NCI-H2081 treated with DMSO at 0.1 percent for 48 hours (cell line): ENCODE measurements at places on chromosomes 2 and 18.
A peak's percentile ranks its signal among the peaks of the same experiment; 100 is the strongest.

DNA sequence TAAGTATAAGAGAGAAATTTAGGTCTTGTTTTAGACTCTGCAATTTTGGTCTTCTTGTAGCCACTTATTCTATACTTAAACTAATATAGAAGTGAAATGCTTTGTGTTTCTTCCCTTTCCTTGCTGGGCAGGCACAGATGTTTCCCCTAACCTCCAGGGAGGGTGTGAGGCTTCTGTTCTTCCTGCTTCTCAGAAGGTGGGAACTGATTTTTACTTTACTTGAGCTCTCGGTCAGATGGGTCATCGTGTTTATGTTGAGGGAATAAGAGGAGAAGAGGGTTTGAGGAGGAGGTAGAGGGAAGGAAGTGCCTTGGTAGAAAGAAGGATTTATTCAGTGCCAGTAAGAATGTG is 92.5 kb upstream of the CXCR4 start:
- no peak for DNase-seq

DNA sequence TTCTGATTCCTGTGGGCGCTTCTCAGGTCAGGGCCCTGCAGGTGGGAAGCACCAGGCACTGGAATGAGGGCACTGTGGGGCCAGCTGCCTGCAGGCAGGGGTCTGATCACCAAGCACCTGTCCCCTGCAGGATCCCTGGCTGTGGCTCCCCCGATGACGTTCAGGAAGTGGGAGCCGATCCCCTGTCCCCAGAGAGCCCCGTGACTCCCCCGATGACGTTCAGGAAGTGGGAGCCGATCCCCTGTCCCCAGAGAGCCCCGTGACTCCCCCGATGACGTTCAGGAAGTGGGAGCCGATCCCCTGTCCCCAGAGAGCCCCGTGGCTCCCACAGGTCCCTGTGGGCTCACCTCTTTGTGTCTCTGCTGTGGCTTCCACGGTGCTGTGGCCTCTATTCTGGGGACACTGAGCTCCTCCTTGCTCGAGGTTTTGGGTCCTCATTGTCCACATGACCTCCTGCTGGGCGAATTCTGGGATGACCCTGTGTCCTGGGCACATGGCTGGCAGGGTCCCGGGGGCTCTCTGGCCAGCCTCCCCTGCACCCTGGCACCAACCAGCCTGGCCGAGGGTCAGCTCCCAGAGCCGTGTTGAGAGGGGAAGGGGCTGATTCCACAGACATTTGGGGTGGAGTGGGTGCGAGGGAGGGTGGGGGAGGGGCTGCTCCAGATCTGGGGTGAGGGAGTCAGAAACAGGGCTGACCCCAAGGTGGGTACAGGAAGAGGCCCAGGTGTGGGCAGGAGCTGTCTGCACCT is 4.8 kb downstream of the NEU4 start:
- DNase-seq, result no peak

- no peak for DNase-seq
These were observed 78.4 kb upstream of the EFEMP1 start for GRCh38 chr2:56001947-56002346.

- DNase-seq, result no peak
These were observed 70.1 kb downstream of the EPAS1 start for GRCh38 chr2:46367286-46367685.

DNA sequence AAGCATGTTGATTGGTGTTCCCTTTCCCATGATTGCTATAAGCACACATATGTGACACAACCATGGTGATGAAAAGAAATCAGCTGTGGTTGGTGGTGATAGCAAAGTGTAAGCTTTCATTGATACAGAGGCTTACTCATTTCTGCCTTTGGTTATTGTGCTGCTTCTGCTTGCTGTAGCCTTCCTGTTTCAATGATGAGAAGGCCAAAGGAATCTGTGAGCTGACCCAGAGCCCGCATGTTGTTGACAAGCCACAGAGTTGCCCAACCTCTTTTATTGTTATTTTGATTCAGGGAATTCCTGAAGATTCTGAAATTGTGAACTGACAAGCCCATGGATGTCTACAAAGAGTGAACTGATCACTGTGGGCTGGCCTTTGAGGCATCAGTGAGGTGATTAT is 164.4 kb downstream of the TMEFF2 start:
- no peak for DNase-seq

- no peak for DNase-seq
These were observed 17.1 kb downstream of the SLC8A1 start for GRCh38 chr2:40434731-40435271.

- no peak for DNase-seq
These were observed 26.6 kb downstream of the MBD2 start for GRCh38 chr18:54197747-54198411.

- DNase-seq, result no peak
These were observed 104.2 kb upstream of the ODC1 start for GRCh38 chr2:10552220-10552870.

GRCh38 chr18:6482198-6482977 is 67.7 kb upstream of the L3MBTL4 start:
- DNase-seq, result no peak

- no peak for DNase-seq
These were observed 9.0 kb downstream of the MAB21L4 start for GRCh38 chr2:240886678-240887609.

DNA sequence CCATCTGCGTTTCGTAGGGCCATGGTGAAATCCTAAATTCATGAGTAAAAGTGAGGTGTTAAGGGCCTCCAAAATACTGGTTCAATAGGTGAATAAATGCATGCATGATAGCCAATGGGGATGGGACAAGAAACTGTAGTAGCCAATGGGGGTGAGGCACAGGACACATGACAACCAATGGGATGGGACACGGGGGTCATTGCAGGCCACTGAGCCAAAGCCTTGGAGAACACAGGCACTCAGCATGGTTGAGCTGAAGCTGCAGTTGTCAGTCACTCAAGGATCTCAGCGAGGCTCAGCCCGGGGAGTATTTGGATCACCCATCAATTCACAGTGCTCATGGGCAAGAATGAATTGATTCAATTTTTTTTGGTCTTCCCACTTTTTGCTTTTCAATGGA is 156.5 kb downstream of the ACTR3 start:
- DNase-seq, result no peak

DNA sequence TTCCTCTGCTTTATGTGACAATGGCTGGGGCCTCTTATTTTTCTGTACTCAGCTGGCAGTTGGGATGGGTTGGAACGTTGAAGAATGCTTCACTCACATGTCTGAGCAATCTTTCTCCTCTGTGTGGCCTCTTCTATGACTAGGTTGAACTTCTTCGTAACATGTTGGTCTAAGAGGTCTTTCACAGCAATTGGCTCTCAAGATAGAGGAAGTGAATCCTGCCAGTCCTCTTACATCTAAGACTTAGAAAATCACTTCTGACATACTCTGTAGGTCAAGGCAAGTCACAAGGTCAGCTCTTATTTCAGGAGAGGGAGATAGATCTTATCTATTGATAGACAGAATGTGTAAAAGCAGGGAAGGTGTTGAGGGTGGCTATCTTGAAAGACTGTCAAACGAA is 174.1 kb downstream of the NYAP2 start:
- DNase-seq, result no peak

GRCh38 chr2:121502781-121503180 is 27.9 kb upstream of the RNU4ATAC start:
- no peak for DNase-seq

- no peak for DNase-seq
These were observed 36.6 kb upstream of the DSC1 start for GRCh38 chr18:31199190-31199769.

DNA sequence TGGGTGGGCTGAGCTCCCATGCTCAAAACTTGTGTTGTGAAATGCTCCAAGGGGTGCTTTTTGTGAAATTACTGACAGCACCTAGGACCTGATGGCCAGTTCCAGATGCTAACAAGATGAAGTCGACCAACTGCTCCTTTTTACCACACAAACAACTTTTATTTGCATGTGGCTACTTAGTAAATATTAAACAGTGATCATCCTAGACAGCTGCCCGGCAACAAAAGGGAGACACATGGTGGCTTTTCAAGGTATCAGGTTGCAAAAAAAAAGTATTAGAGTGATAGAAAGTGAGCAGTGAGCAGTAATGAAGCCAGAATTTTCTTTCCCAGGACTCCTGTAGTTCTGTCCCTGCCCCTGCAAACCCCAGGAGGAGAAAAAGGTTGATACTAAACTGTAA is 118.5 kb downstream of the RPIA start:
- no peak for DNase-seq

- DNase-seq, result no peak
These were observed 3.7 kb downstream of the HDAC4 start for GRCh38 chr2:239396881-239397681.

DNA sequence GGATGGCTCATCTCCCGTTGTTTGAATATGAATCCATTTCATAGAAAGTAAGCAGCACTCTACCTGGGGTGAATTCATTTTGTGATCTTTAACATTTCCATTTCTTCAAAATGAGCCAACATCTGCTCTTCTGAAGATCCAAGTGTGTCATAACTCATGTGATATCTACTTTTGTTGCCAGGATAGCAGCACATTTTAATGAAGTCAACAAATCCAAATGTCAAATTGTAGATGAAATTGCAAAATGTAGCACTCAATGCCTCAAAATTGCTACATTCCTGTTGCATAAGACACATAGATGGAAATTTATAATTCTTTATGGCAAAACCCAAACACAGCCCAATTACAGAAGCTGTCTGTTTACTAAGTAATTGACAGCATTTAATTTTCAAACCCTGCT is 360.7 kb downstream of the TMX3 start:
- DNase-seq, result no peak

GRCh38 chr18:23207994-23208393 is 72.7 kb downstream of the CABLES1 start:
- no peak for DNase-seq

GRCh38 chr2:8190279-8190678 is 491.6 kb upstream of the ID2 start:
- DNase-seq, result no peak

GRCh38 chr2:59882822-59883221 is 670.6 kb downstream of the BCL11A start:
- no peak for DNase-seq

GRCh38 chr2:105680357-105680756 is 64.4 kb upstream of the NCK2 start:
- DNase-seq, result no peak

GRCh38 chr2:25309402-25309801 is 32.3 kb downstream of the DNMT3A start:
- peak; percentile 31 for DNase-seq

DNA sequence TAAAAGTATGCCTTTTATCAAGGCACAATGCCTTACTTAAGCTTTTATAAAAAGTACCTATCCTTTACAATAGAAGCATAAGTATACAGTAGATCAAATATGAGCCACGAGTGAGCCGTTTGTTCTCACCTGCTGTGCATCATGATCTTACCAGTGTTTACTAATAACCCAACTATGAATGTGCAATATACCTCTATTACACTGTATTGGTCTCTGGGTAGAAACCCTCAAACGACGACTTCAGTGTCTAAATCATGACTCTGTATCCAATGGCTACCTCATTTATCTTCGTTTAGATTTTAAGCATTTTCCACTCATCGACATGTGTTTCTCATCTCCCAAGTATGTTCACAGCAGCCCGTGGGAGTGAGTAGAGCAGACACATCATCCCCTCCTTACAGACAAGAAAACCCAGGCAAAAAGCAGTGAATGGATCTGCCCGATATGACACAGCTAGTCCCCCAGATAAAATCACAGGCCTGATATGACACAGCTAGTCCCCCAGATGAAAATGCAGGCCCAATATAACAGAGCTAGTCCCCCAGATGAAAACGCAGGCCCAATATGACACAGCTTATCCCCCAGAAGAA is 279.8 kb downstream of the TNS1 start:
- DNase-seq, result no peak

GRCh38 chr2:165989851-165990250 is 36.3 kb upstream of the TTC21B start:
- no peak for DNase-seq

DNA sequence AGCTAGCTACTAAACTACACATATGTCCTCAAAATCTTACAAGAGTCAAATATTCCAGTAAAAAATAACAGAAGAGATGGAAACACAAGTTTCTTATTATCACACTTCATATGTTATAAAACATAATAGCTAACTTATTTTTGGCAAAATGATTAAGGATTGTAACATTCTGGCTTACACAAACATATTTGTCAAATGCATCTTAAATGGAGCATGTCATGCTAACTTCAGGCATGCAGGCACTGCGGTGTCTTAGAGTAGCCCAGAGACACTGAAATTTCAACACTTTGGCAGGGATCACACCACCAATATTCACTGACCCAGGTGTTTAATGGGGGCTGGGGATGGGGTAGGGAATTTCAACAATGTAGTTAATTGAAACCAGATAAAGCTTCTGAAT is 51.6 kb downstream of the LDAH start:
- DNase-seq, result no peak

DNA sequence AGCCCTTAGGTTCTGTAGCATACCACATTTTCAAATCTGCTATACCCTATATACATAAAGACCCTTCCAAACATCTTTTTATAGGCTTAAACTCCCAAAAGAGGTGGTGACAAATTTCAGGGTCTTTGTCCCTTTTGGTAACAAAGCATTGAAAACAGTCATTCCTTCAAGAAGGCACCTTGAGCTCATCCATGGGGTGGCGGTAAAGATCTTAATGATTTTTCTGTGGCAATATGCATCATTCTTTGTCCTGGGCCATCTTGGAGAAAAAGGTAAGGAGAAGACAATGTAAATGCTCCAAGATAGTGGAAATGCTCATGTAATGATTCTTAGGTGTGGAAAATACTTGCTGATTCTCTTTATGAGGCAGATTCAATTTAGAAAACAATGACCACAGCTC is 890.5 kb downstream of the CNTNAP5 start:
- DNase-seq, result no peak

GRCh38 chr18:59376351-59376935 is 17.4 kb upstream of the LMAN1 start:
- DNase-seq, result no peak

DNA sequence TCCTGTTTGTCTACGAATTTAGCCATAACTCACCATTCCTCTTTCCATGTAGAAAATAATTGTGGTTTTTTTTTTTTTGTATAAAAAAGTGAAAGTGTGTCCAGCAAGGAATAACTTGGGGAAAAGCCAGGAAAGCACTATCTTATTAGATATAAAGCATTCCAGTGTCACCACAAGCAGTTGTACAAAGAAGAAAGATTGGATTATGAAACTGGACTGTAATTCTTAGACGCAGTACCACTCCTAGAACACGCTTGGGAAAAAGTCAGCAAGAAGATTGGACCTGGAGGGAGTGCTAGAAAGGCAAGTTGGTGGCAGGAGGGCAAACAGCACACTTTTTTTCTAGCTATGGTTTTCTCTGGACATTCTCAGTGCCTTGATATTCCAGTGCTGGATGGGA is 186.7 kb downstream of the PARD3B start:
- DNase-seq, result no peak

DNA sequence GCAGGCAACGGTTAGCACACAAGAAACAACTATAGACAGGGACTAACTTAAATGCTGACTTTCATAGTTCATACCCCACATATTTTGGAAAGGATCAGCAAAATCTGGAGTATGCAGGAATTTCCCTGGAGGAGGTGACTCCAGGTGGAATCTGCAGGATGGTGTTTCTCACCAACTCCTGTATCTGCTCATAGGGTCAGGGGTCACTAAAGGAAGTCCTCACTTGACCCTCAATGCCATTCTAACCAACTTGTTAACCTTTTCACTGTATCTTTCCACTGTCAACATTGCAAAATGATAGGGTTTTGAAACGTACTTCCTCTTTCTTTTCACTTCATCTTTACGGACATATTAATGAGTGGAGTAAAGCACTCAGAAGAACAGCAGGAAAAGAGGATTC is 207.0 kb upstream of the CXCR4 start:
- no peak for DNase-seq
